ENCODE measurements at places on chromosomes 4 and X.

DNA sequence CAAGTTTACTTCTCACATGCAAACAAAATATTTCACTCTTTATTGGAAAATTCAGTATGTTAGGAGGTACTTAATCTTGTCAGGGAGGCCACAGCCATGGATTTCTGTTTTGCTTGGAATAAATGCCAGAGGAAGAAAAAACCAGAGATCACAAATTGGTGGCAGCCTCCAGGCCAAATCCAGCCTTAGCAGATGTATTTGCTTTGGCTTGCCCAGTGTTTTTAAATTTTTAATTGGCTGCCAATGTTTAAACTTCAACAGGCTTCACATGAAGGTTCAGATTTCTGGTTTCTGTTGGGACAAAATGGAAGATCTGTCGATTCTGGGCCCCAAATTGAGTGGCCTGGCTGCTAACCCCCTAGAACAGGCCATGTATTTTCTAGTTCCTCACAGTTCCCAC is 19.2 kb downstream of the YY2 start:
- no peak for DNase-seq

- DNase-seq: no peak
Observed at GRCh38 chr4:81509191-81509590, 37.5 kb upstream of the RASGEF1B start.

DNA sequence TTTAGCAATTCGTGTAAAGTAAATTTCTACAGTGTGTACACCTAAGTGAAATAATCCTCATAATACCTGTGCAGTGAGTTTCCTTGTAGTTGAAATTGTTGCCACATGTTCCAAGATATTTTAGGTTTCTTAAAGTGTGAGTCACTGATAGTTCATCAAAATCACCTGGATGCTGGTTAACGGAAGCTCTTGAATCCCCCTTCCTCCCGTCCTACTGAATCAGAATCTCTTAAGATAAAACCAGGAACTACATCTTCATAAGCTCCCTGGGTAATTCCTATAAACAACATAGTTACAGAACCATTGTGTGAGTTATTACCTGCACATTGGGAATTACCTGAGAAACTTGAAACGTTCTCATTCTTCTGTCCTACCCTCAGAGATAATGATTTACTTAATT is 197.4 kb upstream of the HS3ST1 start:
- DNase-seq: no peak

DNA sequence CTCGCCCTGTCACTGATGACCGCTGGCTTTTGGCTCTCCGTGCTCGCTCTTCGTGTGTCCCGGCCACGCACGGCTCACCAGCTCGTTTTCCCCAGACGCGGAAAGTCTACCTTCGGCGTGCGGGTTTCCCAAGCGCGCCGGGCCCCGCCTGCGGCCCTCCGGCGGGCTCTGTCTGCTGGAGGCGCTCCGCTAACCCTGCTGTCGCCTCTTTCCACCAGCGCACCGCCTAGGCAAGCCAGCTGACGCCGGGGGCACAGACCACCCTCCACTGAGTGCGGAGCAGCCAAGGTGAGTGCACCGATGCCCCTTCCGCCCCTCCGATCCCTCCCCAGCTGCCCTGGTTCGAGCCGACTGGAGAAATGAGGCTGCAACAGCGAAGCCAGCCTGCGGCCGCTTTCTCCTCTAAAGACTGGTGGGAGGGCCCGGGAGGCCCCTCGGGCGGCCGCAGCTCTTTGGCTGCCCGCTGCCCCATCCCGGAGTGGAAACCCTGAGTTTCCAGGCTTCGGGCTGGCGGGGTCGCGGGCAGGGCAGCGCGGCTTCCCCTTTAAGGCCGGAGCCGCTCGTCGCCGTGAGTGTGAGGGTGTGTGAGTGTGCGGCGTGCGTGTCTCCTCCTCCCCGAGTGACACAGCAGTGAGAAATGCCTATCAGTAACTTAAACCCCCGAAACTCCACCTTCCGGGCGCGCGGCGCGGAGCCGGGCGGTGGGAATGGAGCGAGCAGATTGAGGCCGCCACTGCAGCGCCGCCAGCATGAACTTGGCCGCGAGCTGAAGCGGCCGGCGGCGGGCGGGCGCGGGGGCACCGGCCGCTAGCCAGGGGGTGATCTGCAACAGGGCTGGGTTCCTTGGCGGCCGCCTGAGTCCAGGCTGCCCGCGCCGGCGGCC is at the start of gene MAMLD1:
MAMLD1 (plus strand) TSS at position 719 of the 883 bp plus-strand sequence. CDS start 82,200 bp downstream, outside the sequence.
- no peak for DNase-seq

GRCh38 chrX:65575022-65575421 is 40.4 kb upstream of the LAS1L start:
- no peak for DNase-seq

- no peak for DNase-seq
Observed at GRCh38 chr4:153905231-153905630, 116.3 kb upstream of the SFRP2 start.

GRCh38 chrX:23786268-23786815 is 3.4 kb downstream of the SAT1 start:
- DNase-seq: no peak

- DNase-seq: no peak
Observed at GRCh38 chr4:108535757-108536156, 84.6 kb upstream of the RPL34 start.

DNA sequence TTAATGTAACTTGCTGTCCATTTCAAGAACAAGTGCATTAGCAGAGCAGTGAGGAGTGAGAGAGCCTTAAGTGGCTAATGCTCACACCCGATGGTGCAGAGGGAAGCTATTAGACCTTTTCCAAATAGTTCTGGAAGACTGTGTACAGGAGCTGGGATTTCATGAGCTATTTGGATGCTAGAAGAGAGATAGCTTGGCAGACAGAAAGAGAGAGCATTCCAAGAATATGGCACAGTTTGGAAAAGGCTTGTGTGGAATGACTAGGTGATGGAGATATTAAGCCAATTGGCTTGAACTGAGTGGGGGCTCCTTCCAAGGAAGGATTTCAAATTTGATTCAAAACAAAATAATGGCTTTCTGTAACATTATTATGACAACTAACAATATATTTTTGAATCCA is 1097.2 kb upstream of the TENM3 start:
- DNase-seq: no peak

GRCh38 chr4:37528166-37528885 is 157.8 kb downstream of the RELL1 start:
- no peak for DNase-seq

DNA sequence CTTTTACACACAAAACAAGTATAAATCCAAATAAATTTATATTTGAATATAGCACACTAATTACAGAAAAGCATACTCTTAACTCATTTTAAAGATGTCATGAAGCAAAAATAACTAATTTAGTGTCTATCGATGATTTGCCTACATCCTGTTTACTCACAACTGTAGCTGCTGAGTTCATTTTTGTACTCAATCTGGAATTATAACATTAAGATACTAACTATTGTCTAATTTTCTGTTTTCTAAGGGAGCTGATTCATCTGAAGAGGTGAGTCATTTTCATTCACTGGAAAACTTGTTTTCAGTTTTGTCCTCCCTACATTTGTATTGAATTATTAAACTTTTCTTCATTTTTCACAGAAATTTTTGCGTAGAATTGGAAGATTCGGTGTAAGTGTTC is 3.7 kb downstream of the STATH start:
- DNase-seq: no peak

DNA sequence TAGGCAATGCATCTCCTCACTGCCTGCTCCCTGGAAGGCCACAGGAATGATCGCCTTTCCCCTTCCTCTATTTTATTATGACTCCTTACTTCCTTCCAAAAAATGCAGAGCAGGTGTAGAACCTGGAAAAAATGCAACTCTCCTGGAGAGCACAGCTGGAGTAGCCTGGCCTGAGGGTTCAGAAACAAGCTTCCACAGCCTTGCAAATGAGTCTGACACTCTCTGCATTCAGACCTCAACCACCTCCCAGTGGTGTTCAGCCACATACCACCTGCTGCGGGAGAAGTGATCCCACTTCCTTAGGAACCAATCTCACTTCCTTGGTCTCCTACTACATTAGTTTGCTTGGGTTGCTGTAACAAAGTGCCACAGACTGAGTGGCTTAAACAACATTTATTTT is 368.1 kb upstream of the NOCT start:
- DNase-seq: no peak

GRCh38 chr4:70844180-70844579 is 4.5 kb upstream of the GRSF1 start:
- no peak for DNase-seq

GRCh38 chr4:80471756-80472155 is 136.2 kb downstream of the CFAP299 start:
- DNase-seq: peak; percentile 58

- DNase-seq: no peak
Observed at GRCh38 chrX:87901060-87901459, 383.5 kb downstream of the KLHL4 start.

DNA sequence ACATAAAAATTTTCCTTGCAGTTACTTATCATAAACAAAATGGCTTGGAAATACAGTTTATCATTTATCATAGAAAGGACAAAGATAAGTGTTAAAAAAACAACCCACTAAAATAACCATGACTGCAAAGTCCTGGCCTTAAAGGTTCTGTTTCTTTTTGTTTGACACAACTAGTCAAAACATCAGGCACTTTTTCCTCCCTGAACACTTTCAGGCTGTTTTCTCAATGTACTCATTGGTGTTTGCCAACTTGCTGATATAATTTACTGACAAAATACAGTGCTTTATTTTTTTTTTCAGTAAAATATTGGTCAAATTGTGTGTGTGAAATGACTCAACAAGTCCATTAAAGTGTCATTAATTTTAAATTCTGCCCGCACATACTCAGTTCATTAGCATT is 156.6 kb downstream of the ADGRL3 start:
- no peak for DNase-seq

DNA sequence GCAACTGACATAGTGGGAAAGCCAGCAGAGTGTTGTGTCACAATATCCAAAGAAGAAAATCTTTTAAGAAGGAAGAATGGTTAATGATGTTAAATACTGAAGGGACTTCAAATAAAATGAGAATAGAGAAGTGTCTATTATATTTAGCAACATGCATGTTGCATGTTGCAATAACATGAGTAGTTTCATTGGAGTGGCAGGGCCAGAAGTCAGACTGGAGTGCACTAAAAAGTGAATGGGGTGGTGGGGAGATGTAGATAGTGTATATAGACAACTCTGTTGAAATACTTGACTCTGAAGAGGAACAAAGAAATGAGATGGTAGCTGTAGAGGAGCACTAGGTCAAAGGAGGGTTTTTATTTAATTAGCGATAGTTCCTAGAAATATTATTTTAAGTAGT is 9.5 kb upstream of the AMMECR1 start:
- DNase-seq: no peak

GRCh38 chrX:66001596-66001995 is 38.3 kb downstream of the VSIG4 start:
- no peak for DNase-seq

DNA sequence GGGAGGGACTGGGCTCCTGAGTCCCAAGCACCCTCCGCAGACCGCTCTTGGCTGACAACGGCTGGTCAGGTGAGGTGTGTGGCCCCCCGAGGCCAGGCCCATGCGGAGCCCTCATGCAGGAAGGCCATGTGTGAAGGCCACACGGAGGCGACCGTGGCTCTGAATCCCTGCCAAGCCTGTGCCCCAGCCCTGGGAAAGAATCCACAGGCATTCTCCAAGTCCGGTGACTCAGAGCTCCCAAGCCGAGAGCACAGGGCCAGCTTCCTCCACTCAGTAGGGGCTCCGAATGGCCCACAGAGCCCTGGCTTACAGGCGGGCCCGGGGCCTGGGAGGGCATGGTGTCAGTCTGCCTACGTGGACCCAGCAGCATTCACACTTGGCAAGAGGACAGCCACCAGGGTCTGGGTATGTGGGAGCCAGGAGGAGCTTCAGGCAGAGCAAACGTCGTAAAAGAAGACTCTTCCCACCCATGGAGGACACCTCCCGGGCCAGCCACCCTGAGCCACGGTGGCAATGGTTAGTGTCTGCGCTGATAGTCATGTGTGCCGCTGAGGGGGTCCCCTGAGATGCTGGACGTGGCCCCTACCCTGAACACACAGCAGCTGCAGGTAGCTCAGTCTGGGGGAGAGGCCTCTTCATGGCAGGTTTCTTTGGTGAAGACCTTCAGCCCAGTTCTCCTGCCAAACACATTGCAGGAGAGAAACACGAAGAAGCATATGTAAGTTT is 105.7 kb downstream of the PSAPL1 start:
- no peak for DNase-seq

GRCh38 chr4:6085028-6085690 is 66.9 kb upstream of the C4orf50 start:
- no peak for DNase-seq

DNA sequence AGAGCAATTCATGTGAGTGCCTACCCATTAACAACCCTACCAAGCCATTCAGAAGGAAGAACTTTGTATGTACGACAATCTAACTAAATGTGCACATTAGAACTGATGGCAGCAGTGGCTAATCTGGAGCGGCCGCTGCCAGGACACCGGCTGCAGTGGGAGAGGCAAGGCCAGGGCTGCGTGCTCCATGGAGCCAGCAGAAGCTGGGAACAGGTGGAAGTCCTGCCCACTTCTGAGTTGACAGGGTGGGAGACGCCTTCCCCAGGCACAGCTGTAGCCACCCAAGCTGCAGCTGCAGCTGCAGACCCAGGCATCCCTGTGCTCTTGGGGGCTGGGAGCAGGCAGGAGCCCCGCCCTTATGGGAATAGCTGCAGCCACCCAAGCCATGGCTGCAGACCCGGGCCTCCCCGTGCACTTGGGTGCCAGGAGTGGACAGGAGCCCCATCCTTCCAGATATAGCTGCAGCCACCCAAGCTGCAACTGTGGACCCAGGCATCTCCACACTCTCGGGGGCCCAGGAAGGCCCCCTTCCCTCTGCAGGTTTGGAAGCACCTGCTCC is 79.1 kb upstream of the DDX60 start:
- DNase-seq: no peak

GRCh38 chr4:11293866-11294265 is 134.8 kb downstream of the HS3ST1 start:
- DNase-seq: no peak

DNA sequence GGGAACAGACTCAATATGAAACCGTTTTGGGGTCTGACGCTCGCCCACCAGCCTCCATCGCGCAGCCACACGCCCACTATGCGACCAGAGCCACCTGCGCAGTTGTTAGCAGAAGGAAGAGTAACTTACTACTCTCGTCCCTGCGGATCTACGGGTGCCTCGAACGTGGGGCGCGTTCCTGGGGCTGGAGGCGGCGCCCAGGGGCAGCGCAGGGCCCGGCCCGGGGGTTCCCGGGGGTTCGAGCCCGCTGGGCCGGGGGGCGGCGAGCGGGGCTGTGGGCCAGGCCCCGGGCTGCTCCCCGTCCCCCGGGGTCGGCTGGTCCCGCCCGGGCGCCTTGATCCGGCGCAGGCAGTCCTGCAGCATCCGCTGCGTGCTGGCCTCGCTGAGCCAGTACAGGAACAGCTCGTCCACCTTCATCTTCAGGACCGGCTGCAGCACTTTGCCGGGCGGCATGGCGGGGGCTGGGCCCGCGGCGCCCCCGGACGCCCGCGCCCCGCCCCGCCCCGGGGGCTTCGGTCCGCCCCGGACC is 404 bp downstream of the PPP2R3B start:
- DNase-seq: no peak

All from NCI-H510A (cell line).